Germinal center (tissue), 1 donor: ENCODE measurements at places on chromosomes 1 and 21.
A peak's percentile ranks its signal among the peaks of the same experiment; 100 is the strongest.

- peak; percentile 84 for DNase-seq
Measured at GRCh38 chr1:3775490-3776230, 3.1 kb downstream of the SMIM1 start.

DNA sequence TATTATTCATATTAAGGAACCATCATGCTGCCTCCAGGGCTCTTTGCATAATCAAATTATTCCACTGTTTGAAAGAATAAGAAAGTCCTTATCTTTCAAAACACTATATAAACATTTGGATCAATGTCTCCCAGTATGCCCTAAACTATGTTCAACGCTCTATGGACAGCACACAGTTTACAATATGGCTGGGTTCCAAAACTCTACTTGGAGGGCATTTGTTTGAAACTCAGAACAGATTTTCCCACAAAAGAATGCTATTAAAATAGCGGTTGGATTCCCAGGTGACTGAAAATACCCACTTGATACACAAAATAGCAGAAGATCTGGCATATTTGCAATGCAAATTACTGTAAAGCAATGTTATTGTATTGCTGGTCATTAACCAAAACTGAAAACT, 3.2 kb downstream of the HAO2 start:
- DNase-seq = no peak

DNA sequence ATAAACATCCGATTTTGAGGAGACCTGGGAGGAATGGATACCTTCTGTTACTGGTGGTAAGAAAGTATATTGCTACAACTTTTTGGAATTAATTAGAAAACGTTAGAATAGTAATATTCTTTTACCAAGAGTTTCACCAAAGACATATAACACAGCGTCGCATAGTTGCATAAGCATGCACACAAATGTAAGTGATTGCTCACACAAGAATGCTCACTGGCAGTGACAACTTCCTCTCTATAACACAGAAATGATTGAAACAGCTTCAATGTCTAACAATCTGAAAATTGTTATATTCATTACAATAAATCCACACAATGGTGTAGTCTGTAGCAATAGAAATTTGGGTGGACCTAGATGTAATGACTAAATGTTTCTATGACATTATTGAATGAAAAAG, 998.6 kb downstream of the TTLL7 start:
- DNase-seq = no peak

GRCh38 chr1:18919197-18919905, 17.0 kb upstream of the ALDH4A1 start:
- DNase-seq = no peak

DNA sequence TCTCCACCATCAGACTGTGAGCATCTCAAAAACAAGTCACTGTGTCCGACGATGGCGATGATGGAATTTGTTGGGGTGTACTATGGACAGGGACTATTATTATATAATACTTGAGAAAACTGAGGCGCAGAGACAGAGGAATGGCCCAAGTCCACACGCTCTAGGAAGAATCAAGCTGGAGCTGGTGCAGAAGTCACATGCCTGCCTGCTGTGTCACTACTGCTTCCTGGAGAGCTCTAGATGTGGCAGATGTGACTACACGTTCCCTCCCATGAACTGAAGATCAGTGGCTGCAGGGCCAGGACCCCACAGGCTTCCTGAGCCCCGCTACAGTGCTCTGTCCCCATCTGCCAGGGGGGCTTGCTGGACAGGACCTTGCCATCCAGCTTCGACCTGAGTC, 56.9 kb downstream of the TRABD2B start:
- no peak for DNase-seq

DNA sequence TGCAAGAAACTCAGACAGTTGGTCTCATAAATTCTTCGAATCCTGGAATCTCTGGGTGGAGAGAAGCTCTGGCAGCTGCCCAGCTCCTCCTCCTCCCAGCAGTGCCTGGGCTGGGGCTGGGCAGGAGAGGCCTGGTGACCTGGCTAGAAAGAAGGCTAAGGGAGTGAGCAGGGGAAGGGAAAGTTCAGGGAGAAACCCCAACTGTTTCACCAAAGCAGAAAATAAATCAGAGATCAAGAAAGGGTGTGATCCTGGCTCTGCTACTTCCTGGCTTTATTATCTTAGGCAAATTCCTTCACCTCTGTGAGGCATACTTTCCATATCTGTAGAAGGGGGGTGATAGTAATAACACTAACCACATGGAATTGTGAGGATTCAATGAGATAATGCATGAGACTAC, 8.8 kb upstream of the COL16A1 start:
- DNase-seq = no peak

GRCh38 chr1:100320311-100321099, 31.8 kb upstream of the CDC14A start:
- no peak for DNase-seq

GRCh38 chr1:156663178-156663577, 14.0 kb downstream of the NES start:
- no peak for DNase-seq

DNA sequence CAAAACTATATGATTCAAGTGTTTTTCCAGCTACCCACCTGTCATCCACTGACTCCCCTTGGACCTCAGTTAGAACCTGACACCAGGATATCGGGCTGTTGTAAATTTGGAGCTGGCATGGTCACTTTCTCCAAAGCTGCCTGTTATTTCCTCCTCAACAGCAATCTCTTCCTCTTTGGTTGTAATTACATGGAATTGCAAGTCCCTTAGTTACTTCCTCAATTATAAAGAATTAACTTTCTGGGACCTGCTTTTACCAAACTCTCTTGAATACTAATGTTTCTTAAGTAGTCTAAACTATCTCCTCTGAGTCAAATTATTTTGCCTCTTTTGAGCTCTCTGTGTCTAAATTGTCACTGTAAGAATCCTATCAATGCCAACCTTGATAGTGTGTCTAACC, 150.3 kb upstream of the SGIP1 start:
- DNase-seq = no peak

DNA sequence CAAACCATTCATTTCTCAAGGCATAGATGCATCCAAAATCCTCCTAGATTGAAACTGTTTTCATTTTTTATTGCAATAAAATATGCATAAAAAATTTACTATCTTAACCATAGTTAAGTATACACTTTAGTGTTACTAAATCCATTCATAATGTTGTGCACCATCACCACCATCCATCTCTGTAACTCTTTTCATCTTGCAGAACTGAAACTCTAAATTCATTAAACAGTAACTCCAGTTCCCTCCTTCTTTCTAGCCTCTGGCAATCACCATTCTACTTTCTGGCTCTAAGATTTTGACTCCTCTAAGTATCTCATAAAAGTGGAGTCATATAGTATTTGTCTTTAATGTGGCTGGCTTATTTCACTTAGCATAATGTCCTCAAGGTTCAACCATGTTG, 236.8 kb downstream of the SMYD3 start:
- no peak for DNase-seq

DNA sequence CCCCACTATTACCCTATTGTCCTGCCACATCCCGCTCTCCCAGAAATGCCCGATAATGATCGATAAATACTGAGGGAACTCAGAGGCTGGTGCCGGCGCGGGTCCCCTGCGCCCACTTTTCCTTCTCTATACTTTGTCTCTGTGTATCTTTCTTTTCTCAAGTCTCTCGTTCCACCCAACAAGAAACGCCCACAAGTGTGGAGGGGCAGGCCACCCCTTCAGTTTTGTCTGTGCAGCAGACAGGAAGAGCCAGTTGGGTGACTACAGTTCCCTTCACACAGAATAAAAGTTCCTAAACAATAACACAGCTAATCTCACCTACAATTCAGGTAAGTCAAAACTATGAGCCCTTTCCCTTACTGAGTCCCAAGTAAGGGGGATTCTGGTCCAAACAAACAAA, 423.7 kb downstream of the SMYD3 start:
- DNase-seq = no peak

- no peak for DNase-seq
Measured at GRCh38 chr1:39238476-39238875, 34.0 kb downstream of the MACF1 start.

DNA sequence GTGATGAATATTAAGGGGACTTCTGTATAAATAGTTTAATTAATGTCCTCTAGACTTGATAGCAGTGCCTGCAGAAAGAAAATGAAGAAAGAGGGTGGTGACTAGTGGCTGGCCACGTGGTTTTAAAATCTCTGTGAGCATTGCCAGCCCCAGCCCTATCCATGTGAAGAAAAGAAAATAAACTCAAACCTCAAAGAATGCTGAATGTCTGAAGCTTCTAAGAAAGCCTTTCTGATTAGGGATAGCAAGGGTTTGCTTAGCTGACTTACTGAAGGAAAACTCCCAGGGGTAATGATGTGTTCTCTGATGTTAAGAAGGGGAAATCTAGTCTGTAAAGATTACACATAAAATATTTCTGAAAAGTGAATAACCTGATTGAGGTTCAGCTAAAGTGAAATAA, 31.8 kb downstream of the ADGRL2 start:
- no peak for DNase-seq

DNA sequence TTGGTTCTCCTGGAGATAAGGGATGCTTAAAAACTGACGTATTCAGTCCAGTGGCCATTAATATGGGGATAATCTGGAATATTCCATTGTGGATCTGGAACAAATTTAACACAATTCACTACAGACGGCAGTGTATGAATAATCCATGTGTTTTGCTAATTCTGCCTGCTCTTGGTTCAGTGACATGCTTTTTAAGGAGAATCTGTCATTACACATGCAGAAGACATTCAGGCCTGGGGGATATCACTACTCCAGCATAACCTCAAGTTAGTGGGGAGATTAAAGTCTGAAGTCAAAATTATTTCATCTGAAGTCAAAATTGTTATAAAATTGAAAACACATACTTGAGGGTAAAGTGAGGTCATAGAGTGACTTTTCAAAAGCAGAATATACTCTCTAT, 789.3 kb downstream of the USP25 start:
- no peak for DNase-seq

GRCh38 chr1:235207209-235207565, 46.1 kb upstream of the RBM34 start:
- DNase-seq = no peak

DNA sequence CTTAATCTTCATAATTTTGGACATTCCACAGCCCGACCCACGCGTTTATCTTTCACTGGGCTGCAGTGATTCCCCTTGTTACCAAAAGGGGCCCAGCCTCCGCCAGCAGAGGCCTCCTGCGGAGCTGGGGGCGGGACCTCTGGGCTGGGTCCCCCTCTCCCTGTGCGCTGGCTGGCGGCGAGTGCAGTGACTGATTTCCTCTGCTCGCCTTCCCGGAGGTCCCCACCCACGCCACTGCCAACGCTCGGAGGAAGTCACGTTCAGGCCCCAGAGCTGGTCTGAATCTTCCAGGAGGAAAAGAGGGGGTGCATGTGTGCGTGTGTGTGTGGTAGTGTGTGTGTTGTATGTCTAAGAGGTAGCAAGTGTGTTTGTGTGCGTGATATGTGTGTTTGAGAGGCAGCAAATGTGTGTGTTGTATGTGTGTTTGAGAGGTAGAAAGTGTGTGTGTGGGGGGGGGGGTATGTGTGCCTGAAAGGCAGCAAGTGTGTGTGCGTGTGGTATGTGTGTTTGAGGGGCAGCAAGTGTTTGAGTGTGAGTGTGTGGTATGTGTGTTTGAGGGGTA, 35.0 kb upstream of the JAK1 start:
- DNase-seq = peak; percentile 77

GRCh38 chr1:162906485-162906884, 45.5 kb upstream of the CCDC190 start:
- no peak for DNase-seq

DNA sequence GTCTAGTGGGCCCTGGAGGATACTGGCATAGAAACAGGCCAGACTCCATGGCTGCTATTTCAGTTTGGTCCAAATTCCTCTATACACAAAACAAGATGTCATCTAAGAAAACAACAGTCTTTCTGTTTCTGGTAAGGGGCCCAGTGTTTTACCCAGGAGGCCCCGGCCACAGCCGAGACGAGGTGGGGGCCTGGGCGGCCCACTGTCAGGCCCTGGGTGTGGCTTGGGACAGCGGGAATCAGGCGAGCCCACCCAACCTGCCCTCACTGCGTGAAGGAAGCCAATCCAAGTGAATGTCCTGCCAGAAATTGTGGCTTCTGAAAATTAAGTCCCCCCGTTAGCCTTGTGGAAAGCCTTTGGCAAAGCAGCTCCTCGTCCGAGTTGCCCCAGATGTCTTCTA, 31.2 kb upstream of the GPR153 start:
- no peak for DNase-seq

DNA sequence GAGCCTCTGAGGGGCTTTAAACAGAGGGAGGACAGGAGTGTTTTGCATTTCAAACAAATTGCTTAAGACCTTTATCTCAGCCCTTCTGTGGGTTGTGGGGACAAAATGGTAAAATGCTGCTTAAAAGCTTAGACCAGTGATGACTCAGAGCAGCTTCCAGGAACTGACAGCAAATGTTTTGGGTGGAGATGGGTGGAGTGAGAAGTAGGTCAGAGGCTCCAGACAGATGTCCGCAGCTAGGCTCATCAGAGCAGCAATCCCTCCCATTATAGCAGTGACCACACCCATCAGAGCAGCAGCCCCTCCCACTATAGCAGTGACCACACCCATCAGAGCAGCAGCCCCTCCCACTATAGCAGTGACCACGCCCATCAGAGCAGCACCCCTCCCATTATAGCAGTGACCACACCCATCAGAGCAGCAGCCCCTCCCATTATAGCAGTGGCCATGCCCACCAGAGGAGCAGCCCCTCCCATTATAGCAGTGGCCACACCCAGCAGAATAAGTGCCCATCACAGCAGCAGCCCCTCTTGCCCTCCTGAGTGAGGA, 532.2 kb downstream of the MATN1 start:
- no peak for DNase-seq

- no peak for DNase-seq
Measured at GRCh38 chr1:68459796-68460195, 10.0 kb upstream of the RPE65 start.

GRCh38 chr1:200530623-200531261, 89.8 kb downstream of the KIF14 start:
- no peak for DNase-seq

DNA sequence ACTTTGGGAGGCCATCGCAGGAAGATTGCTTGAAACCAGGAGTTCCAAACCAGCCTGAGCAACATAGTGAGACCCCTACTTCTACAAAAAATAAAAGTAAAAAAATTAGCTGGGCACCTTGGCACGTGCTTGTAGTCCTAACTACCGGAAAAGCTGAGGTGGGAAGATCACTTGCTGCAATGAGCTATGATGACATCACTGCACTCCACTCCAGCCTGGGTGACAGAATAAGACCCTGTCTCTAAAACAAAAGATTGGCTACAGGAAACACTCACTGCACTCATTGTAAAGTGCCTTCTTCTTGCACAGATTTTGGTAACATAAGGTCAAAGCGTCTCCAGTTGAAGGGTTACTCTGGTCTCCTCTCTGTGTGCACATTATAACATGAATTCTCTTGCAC, 305.7 kb downstream of the TM2D1 start:
- no peak for DNase-seq

- no peak for DNase-seq
Measured at GRCh38 chr1:64950284-64950809, 16.0 kb downstream of the JAK1 start.

DNA sequence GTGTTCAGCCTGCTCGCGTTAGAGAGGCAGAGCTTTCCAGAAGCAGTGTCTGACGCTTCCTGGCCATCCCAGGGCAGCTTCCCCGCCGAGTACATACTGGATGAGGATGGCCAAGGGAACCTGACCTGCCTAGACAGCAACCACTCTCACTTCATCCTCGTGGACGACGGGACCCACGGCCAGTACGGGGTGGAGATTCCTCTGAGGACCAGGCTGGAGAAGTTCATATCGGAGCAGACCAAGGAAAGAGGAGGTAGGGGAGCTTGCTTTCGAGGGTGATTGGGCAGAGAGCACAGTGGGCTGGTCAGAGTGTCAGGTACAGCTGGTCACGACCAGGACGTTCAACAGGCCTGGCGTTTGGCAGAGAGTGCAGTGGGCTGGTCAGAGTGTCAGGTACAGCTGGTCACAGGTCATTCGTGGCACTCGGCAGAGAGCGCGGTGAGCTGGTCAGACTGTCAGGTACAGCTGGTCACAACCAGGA, 22.4 kb downstream of the TRPM2 start:
- DNase-seq = no peak
